ENCODE measurements at places on chromosomes 2 and 18.
A peak's percentile ranks its signal among the peaks of the same experiment; 100 is the strongest.

DNA sequence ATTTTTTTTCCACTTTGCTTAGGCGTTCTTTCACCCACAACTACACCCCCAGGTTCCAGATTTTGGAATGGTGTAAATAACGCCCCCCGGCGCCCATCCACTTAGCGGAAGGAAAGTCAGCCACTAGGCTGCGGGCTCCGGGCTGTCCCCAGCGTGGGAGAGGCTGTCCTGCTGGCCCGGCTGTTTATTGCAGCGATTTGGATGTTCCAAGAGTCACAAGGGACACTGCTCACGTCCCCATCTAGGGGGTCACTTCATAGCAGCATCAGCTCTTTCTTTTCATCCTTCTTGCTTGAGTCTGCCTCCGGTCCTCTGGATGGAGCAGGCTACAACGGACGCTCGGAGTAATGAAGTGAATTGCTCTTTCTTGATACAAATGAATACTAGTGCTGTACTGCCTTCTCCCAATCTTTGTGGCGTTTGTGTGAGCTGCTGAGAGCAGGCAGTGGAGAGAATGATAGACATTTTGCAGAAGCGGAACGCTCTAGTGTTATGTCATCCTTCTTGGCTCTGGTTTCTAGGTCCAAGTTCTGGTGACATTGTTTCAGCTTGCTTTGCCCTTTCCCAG lies 50.7 kb upstream of the PAIP2B start:
- peak; percentile 68 for DNase-seq

DNA sequence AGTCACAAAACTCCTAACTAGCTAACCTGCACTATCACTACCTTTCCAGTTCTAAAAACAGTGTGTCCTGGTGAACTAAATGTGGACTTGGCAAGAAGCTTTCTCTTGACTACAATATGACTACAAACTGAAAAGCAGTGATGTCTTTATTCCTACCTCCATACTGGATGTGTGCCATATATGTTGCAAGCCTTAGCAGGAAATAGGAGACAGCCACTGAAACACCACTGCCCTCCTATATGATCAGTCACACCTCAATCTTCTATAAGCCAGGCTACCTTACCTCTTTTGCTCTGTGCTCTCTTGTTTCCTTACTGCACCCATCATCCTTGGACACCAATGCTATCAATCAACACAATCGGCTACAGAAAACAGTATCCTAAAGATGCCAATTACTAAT lies 34.1 kb downstream of the SS18 start:
- no peak for DNase-seq

DNA sequence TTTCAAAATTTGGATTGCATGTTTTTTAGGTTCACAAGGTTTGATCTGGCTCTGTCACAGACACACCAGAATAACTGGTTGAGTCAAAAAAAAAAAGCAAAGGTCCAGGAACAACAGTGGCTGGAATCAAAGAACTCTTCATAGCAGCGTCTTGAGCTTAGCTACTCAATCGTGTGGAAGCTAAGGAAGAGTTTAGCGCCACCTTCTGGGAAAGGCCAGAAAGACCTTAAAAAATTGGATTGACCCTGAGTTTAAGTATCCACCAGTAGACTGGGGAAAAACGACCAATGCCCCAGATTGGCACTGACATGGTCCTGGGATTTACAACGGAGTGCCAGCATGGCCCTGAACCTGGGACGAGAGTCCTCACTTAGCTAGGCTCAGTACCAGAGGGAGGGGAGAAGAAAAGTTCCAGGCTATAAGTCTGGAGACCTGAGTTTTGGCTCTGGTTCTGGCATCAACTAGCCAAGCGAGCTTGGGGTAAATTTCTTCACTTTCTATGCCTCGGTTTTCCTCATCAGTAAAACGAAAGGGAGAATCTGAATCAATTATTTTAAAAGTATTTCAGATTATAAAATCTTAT lies 71.1 kb upstream of the TFCP2L1 start:
- DNase-seq, result peak; percentile 78

GRCh38 chr2:224608104-224608503 lies 22.9 kb upstream of the CUL3 start:
- DNase-seq, result no peak

- peak; percentile 10 for DNase-seq
These were observed 372.8 kb downstream of the TMX3 start for GRCh38 chr18:68342039-68342659.

DNA sequence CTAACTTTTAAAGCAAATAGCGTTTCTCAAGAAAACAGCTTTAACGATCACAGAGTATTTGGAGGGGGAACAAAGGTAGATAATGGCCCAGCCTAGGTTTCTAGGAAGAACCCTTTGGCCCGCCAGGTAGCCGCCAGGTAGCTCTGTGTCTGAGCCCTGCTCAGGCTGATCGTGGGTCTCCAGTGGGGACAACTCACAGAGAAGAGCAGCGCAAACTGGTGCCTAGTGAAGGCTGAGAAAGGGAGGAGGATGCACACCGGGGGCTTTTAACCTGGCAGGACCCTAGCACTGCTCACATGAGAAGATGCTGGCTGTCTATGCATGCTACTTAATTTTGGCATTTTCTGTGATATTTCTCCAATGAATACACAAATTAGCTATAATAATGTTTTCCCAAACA lies 5.8 kb downstream of the NGEF start:
- no peak for DNase-seq

DNA sequence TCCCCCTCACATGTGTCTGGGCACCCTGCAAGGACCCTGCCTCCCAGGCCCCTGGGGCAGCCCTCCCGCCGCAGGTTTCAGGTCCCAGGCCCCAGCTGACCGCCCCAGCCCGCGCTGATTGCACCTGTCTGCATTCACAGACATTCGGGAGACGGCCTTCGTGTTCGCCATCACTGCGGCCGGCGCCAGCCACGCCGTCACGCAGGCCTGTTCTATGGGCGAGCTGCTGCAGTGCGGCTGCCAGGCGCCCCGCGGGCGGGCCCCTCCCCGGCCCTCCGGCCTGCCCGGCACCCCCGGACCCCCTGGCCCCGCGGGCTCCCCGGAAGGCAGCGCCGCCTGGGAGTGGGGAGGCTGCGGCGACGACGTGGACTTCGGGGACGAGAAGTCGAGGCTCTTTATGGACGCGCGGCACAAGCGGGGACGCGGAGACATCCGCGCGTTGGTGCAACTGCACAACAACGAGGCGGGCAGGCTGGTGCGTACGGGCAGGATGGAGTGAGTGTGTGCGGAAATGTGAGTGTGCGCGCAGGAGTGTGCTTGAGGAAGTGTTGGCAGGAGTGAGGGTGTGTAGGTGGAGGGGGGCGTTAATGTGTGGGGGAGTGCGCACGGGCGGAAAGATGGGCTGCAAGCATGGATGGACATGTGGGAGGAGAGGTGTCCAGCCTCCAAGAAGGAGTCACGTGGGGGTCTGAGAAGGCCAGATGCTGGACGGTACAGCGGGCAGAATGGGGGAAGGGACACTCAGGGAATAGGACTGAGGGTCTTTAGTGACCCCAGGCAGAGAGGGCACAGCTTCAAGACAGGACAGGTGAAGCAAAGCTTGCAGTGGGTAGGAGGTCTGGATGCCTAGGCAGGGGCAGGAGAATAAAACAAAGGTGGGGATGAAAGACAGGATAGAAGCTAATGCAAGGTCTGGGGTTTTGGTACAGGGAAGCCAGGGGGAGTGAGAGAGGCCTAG lies 9.0 kb upstream of the WNT10A start:
- peak; percentile 71 for DNase-seq

GRCh38 chr2:37365669-37366068 lies 21.2 kb downstream of the QPCT start:
- no peak for DNase-seq

DNA sequence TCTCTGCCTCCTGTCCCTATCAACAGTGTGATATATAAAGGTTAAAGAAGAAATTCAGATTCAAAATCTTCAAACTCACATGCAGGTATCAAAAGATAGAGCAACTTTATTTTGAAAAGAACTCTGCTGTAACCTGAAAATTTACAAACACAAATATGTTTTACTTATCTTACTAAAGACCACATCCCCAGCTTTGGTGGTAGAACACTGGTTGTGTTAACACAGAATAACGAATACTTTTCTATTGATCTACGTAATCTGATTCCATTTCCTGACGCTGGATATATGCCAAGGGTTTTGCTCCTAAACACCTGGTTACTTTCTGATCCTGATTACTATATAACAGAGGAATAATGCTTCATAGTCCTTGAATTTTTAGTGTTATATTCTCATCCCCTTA lies 23.1 kb upstream of the SLC39A10 start:
- DNase-seq, result no peak

GRCh38 chr2:5453220-5454050 lies 238.7 kb upstream of the SOX11 start:
- no peak for DNase-seq

DNA sequence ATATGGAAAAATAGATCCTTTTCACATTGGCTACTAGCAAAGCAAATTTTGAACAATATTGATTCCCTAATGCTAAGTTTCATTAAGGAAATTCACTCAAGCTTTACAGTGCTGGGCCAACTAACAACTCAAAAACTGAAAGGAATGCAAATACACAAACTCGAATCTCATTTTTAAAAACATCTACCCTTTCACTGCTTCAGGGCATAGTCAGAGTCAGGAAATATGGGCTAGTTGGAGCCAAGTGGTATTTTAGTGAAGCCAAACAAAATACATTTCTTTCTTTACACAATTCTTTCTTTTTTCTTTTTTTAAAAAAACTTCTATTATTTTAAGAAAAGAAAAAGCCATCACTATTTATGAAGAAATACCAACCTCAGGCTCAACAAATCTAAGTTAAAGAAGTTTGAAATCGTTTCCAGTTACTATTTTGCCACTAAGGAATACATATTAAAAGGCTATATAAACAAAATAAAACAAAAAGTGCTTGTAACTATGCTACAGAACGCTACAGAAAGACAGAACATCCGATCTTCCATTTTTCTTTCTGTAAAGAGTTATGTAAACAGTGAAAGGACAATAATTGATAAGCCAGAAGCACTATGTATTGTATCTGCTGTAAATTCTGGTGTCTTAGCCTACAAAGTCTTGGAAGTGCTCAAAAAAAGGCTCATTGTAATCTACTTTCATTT lies 113.6 kb upstream of the STK17B start:
- DNase-seq, result no peak

DNA sequence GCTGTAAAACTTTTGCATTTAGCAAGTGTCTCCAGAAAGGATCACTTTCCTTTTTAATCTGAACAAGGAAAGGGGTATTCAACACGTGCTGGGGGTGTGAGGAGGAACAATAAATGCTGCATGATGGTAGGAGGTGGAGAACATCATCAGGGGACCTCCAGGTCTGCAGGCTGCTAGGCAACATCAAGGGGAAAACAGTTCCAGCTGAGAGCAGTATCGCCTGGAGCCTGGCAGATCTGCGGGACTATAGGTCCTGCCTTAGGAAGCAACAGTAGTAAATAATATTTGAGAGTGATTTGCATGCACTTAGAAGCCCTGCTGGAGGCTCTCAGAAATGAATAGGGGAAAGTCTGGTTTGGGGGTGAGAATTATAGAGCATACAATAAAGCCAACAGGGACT lies 175.6 kb downstream of the SUCLG1 start:
- DNase-seq, result no peak

- peak; percentile 39 for DNase-seq
These were observed 968.5 kb downstream of the BCL11A start for GRCh38 chr2:59584958-59585357.

DNA sequence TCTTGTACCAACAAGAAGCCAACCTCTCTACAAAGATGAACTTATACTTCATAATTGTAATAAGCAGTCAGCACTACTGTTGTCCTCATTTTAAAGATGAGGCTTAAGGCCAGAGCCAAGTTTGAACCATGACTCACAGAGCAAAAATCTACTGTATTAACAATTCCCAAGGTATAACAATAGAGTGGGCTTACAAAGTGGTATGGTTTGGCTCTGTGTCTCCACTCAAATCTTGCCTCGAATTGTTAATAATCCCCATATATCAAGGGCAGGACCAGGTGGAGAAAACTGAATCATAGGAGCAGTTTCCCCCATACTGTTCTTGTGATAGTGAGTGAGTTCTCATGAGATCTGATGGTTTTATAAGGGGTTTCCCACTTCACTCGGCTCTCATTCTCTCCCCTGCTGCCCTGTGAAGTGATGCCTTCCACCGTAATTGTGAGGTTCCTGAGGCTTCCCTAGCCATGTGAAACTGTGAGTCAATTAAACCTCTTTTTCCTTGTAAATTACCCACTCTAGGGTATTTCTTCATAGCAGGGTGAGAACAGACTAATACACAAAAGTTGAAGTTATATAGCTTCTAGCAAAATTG lies 19.5 kb downstream of the MRPL44 start:
- DNase-seq, result no peak

GRCh38 chr2:85743304-85743978 lies 10.3 kb upstream of the ATOH8 start:
- DNase-seq, result no peak

DNA sequence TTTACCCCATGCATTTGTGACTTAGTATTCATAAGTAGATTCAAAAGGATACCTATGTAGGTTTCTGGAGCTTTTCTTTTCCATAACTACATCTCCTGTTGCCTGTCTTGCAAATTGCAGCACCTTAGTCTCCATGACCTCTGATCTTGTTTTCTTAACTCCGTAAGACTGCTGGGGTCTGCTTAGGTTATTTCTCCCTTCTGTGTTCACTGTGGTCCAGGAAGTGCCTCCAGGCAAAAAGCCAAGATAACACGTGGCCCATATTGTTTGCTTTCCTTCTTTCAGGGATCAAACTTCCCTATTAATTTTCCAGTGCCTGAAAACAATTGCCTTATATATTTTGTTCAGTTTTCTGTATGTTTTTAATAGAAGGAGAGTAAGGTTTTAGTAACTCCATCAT lies 86.4 kb downstream of the GCA start:
- DNase-seq, result no peak

GRCh38 chr2:18339326-18339725 lies 221.1 kb downstream of the RDH14 start:
- no peak for DNase-seq

GRCh38 chr18:69444221-69444620 lies 43.5 kb downstream of the DOK6 start:
- no peak for DNase-seq

Measured in H7 (cell line).